ENCODE measurements at places on chromosomes 1 and 21.

DNA sequence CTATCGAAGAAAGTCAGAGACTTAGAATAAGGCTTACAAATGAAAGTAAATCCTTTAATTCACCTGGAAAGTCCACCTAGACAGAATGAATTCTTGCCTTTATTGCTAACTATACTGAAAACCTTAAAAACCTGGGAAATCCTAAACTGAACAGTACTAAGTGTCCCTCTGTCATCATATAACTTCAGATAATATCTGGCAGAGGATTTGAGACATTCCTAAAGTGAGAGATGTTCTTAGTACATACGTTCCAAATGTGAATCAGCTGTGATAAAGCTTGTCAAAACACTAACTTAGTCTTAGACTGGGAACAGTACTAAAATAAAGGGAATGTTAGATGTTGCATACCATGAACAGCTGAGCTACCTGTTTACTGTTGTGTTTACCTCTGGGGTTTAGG lies 121.7 kb downstream of the TNFSF18 start:
- DNase-seq: no peak

GRCh38 chr1:26189751-26190275 lies 589 bp upstream of the CATSPER4 start:
- no peak for DNase-seq

- DNase-seq: no peak
Observed at GRCh38 chr21:32337206-32337605, 38.6 kb downstream of the MRAP start.

- no peak for DNase-seq
Observed at GRCh38 chr1:111214884-111215283, 12.6 kb upstream of the CHI3L2 start.
